IMR-90 (cell line): ENCODE measurements at places on chromosomes 1 and 21.
A peak's percentile ranks its signal among the peaks of the same experiment; 100 is the strongest.

DNA sequence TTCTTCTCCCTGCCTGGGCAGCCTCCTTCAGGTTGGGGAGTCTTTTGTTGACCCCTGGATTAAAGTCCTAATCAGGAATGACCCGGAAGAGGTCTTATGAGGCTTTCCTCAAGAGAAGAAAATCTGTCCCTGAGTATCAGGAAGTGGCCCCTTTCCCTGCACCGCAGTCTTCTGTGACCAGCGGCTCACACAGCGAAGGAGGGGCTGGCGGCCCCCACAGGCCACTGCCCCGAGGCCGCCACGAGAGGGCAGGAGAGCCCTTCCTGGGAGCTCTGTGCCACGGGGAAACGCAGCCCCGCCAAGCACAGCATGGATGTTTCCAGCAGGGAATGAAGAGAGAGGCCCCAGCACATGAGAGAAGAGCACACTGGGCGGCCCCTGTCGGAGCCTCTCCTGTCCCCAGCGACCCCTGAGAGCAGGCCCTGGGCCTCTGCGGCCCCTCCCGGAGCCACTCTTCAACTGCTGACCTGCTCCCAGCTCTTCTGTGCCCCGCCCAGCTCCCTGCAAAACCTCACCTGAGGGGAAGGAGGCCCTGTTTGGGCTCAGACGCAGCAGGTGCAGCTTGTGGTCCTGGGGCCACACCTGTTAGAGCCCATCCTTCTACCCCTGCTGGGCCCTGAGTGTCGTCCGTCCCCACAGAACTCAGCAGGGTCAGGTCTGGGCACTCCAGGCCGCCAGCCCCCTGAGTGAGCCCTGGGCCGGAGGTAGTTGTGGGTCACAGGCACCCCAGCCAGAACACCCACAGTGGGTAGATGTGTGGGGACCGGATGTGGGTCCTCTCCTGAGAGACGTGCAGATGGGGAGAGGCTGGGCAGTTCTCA, 4.9 kb upstream of the POFUT2 start:
- DNase-seq: peak; percentile 86

GRCh38 chr1:54004481-54005049, 13.4 kb downstream of the LDLRAD1 start:
- DNase-seq: no peak

- DNase-seq: peak; percentile 70
Measured at GRCh38 chr1:85473390-85473789, 8.4 kb upstream of the DDAH1 start.

DNA sequence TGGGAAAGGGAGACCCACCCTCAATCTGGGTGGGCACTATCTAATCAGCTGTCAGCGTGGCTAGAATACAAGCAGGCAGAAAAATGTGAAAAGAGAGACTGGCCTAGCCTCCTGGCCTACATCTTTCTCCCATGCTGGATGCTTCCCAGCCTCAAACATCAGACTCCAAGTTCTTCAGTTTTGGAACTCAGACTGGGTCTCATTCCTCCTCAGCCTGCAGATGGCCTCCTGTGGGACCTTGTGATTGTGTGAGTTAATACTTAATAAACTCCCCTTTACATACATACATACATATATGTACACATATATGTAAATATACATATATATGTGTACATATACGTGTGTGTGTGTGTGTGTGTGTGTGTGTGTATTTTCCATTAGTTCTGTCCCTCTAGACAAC, 207.1 kb downstream of the BRINP2 start:
- DNase-seq: no peak

DNA sequence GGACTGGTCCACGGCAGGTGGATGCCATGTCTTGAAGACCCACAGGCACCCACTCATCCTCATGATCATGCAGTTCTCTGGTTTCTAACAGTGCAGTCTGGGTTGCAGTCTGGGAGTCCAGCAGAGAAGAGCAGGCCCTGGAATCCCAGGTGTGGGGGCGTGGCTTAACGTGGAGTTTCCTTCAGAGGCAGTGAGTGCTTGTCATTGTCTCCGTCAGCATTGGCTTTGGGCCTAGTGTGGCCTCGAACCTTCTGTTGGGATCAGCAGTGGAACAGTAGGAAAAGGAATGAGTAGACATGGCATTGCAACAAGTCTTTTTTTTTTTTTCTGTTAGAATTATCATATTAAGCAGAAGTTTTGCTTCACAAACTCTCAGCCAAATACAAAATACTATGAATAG, 12.8 kb downstream of the LGALS8 start:
- DNase-seq: no peak

- DNase-seq: peak; percentile 15
Measured at GRCh38 chr1:186957314-186957713, 128.6 kb downstream of the PLA2G4A start.

- DNase-seq: no peak
Measured at GRCh38 chr1:107617921-107618320, 347.1 kb downstream of the VAV3 start.

DNA sequence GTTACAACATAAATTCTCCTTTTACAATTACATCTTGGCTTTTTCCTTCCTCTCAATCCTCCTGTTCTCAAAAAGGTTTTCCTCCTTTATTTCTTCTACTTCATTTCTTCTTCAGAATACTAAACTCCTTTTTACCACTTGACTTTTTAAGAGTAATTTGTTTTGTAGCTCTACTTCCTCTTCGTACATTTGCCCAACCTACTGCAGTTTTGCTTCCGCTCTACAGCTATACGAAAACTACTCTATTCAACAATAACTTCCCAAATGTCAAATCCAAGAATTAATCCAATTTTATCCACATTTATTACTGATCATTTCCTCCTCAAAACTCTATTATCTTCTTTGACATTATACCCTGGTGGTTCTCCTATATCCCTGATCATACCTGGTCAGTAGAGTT, 3.4 kb downstream of the GDAP2 start:
- no peak for DNase-seq

DNA sequence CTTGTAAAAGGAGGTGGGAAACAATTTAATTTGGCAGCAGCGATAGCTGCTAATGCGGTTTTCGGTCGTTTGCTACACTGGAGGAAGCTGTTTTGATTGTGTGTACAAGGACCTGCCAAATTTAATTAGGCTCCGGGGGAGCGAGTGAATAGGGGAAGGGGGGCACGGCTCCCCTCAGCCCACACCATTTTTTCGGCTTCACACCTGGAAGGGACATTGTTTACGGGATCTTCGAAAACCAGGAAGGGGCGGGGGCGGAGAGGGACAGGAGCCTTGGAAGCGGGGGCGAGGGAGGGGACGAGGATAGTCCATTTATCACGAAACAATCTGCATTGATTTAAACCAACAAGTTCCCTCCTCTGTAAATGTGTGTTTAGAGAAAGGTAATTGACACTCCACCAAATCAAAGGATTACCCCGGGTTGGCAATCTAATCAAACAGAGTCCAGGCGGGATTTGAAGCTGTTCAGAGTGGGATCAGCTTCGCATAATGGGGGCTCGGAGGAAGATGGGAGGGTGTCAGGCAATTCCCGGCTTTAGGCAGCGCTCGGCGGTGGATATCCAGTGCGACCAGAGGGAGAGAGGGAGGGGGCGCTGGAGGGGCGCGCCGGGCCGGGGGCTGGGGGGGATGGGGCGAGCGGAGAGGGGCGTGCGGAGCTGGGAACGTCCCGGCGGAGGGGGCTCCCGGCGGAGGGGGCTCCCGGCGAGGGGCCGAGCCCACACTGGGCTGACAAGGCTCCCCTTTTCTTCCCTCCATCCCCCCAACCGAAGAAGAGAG, 9.8 kb downstream of the PAX7 start:
- no peak for DNase-seq

GRCh38 chr1:3857791-3858129, 484 bp downstream of the DFFB start:
- DNase-seq: no peak

- DNase-seq: no peak
Measured at GRCh38 chr1:79777481-79778219, 771.1 kb upstream of the ADGRL4 start.

- DNase-seq: no peak
Measured at GRCh38 chr1:172778456-172779455, 119.9 kb downstream of the FASLG start.
